ENCODE measurements at places on chromosomes 2 and 18.
A peak's percentile ranks its signal among the peaks of the same experiment; 100 is the strongest.

GRCh38 chr2:111662039-111662770, 221.8 kb downstream of the ANAPC1 start:
- peak; percentile 90 for DNase-seq

DNA sequence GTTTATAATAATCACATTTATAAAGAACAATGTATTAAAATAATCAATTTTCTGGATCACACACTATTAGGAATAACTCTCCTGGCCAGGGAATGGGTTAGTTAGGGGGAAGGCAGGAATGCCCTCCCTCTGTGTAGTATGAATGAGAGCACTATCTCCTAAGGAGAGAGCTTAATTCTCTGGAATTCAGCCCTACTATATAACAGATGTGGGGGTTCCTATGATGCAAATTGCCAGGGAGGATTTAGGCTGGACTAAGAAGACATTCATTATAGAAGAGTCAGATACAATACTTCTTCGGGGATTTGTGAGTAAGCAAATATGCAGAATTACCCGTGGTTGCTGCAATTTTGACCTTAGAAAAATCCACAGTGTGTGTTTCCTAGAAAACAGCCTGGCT, 250.1 kb upstream of the VRK2 start:
- DNase-seq, result peak; percentile 19

- no peak for DNase-seq
These were observed 218.8 kb upstream of the PKDCC start for GRCh38 chr2:41829052-41829451.

GRCh38 chr2:71531522-71532047, 78.2 kb downstream of the DYSF start:
- DNase-seq, result peak; percentile 64

DNA sequence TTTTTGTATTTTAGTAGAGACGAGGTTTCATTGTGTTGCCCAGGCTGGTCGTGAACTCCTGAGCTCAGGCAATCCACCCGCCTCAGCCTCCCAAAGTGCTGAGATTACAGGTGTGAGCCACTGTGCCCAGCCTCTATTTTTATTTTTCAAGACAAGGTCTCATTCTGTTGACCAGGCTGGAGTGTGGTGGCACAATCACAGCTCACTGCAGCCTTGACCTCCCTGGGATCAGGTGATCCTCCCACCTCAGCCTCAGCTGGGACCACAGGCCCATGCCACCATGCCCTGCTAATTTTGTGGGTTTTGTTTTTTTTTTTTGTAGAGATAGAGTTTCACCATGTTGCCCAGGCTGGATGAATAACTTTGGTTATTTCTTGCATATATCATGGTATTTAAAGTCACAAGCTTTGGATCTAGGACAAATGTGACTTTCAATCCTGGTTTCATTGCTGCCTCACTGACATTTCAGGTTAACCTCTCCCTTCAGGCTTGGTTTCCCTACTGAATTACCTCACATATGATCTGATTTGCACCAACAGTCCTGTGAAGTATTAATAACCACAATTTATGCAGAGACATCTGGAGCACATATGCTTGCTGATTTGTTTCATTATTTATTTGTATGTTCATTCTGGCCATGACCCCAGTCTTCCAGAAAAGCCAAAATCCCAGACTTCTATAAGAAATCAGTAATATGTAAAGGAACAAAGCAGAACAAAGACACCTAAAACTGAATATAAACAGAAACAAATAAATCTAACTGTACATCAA, 17.5 kb upstream of the RAB31 start:
- DNase-seq, result no peak

DNA sequence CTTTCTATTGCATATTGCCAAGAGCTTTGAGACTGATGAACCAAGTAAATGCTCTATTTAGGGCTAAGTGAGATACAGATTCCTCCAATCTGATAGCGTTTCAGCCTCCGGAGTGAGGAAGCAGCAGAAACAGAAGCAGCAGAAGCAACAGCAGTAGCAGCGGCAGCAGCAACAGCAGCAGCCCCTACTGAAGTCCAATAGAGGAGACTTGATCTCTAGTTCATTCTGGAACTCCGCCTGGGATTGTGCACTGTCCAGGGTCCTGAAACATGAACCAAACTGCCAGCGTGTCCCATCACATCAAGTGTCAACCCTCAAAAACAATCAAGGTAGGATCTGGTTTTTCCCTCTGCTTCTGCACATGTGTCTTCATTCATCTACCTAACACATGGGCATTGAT, at the start of gene DPP10:
DPP10 (plus strand) TSS at position 132 of the 400 bp plus-strand sequence.
- peak; percentile 4 for DNase-seq

GRCh38 chr2:17107151-17107550, 411.1 kb downstream of the RAD51AP2 start:
- DNase-seq, result no peak

DNA sequence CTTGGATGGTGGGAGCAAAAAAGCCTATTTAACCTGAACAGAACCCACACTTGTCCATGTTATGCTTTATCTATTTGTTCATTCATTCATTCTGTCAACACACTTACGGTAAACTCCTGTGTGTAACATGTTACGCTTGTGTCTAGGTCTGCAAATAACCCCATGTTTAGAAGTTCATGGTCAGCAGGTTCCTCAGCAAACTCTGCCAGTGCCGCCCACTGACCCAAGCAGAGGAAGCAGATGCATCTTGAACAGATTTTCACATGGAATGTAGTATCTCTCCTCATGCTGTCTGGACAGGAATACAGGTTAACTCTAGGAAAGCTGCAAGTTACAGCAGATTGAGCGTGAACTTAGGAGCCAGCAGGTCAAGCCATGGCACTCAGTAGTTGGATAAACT, 213.7 kb upstream of the COPS8 start:
- peak; percentile 4 for DNase-seq

GRCh38 chr2:96897491-96898134, 27.7 kb upstream of the SEMA4C start:
- peak; percentile 44 for DNase-seq

- DNase-seq, result no peak
These were observed 66.5 kb upstream of the FIGN start for GRCh38 chr2:163802284-163802683.

GRCh38 chr2:69092857-69093256, 79.9 kb downstream of the ANTXR1 start:
- peak; percentile 66 for DNase-seq

GRCh38 chr18:68478246-68478645, 236.7 kb downstream of the TMX3 start:
- no peak for DNase-seq

DNA sequence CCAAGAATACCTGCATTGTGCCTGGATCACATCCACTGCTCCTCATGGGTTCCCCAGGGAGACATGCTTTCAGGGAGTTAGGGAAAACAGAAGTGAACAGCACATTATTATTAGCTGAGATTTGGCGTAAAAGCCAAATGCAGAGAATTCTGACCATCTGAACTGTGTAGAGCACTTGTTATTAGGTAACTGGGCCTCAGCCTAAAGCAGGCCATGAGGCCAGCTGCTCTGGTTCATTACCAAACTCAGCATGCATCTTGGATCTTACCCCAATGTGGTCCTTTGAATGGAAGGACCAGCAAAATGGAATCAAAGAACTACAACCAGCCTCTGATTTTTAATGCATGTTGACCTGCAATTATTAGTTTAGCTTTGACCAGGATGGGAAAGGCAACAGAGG, 322.3 kb downstream of the KCNS3 start:
- DNase-seq, result no peak

DNA sequence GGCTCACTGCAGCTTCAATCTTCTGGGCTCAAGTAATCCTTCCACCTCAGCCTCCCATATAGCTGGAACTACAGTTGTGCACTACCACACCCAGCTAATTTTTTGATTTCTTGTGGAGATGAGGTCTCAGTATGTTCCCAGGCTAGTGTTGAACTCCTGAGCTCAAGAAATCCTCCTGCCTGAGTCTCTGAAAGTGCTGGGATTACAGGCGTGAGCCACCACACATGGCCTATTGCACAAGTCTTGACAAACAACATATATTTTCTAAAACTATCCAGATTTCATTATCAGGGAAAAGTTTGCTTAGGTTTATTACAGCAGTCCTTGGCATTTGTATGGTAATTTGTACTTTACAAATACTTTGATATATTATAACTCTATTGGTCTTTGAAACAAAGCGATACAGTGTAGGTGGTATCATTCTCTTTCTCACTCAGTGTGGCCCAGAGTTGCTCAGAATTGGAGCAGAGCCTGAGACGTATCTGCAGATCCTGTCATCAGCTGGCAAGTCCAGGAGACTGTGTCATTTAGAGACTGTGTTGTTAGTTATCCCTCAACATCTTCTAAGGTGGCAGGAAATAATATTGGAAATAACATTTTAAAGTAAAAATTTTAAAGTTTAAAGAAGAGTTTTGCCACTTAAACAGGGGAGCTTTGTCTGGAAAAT, 41.4 kb downstream of the PDK1 start:
- DNase-seq, result no peak

DNA sequence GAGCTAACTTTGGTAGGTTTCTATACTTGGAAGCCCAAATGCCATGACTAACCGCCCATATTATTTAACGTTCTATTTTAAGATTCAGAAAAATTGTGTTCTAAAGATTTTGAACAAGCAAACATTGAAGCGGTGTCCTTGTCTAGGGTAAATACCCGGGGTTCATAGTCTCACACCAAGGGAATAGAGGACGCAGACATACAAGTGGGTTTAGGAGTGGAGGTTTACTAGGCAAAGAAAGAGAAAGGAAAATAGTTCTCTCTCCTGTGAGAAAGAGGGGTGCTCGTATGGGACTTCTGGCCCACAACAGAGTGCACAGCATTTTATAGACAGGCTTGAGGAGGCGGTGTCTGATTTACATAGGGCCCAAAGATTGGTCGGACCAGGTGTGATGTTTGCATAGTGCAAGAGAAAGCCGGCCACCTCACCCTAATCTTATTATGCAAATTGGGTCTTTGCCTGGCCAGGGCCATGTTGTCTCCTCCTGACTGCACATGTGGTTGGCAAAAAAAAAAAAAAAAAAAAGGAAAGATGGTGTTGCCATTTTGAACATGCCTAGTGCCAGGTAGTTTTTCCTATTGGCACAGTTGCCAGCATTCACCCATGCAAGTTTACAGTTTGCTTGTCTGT, 1062.6 kb downstream of the LRP1B start:
- DNase-seq, result no peak

DNA sequence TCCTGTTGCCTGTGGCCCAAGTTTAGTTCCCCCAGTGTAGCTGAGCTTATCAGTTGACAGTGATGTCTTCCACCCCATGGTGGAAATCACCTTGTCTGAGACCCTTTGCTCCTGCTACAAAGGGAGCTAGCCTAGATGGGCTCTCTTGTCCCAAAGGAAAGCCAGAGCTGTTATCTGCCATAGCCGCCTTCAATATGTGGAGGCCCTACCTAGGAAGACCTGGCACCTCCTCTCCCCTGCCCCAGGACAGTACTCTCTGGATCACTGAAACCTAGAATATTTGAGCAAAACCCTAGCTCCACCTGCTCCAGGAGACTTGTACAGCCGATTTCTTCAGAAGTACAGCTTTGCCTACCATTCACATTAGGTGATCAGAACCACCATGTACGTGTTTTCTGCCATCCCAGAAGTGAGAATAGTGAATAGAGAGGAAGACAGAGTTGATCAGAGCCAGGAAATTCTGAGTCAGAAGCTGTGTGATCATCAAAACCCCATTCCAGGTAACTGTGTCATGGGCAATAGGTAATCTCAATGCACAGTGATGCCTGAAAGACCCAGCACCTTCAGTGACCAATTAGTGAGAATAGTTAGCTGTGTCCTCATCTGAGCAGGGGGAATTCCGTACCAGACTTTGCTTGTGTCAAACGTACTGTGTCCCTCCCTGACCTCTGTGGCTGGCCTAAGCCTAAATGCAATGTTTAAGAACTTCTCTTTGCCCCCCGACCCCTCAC, 138.4 kb upstream of the ALPP start:
- DNase-seq, result peak; percentile 19

- DNase-seq, result peak; percentile 62
These were observed 10.0 kb downstream of the FHOD3 start for GRCh38 chr18:36307513-36307912.

DNA sequence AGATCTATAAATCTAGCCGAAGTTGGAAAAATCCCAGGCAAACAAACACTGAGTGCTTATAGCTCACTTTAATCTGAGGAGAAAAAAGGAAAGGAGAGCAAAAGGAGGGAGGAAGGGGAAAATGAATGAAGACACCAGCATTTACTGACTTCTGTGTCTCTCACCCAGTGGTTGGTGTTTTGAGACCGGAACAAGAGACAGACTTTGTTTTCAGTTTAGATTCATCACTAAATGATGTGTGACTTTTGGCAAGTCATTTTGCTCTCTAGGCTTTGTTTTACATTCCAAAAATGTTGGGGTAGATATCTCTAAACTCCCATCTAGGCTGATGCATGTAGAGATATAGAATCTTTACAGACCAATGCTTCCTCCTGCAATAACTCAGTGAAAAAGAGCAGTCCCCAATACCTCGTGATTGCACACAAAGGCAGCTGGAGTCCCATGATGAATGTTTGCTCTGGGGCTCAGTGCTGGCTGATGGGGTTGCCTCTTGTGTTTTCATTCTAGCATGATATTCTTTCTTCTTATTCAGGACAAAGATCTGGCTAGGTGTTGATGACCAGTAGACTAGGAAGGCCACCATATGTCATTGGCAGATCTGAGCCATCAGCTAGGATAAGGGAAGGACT, 51.4 kb downstream of the TRIB2 start:
- DNase-seq, result peak; percentile 20

- no peak for DNase-seq
These were observed 15.3 kb downstream of the WNT10A start for GRCh38 chr2:218895759-218896500.

DNA sequence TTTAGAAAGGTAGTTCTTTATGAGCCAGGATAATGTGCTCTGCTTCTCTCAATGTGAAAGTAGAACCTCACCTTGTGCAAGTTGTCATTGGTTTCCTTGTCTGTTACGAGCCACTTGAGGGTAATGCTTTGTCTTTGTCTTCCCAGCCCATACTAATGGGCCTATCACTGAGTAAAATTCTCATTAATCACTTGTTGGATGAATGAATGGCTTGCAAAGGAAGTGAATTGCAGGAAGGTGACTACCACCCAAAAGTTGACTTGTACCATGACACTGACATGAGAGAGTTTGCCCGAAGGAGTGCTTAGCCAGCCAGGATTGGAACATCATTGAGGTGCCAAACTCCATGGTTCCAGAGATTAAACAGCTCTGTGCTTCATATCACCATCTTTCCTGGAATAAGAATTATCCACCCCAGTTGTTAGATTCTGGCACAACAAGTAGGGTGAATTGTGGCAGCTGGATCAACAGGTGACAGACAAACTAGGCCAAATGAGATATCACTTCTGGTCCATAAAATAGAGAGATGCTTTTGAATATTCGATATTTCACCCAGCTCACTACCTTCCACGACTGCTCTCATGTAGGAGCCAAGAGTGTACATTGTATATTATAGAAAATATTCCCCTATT, 20.5 kb upstream of the CD28 start:
- peak; percentile 44 for DNase-seq

- no peak for DNase-seq
These were observed 97.9 kb downstream of the MTCL1 start for GRCh38 chr18:8803063-8803795.

Data from GM23248 (cell line).